ENCODE measurements at places on chromosomes 5 and 9.

DNA sequence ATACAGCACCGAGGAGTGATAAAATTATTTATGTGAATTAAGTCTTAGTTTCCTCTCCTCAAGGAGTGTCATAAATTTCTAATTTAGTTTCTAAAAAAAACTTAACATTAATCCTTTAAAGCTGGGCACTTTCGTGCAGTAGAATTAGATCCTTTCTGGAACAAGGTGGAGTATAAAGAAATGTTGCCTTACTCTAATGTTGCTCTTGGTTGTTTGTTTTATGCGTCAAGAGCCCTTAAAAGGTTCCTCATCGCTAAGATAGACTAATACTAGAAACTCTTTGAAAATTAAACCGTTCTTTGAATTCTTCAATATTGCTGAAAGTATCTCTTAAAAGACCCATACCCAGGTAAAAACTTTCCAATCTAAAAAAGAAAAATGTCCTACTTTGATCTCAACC is 83.6 kb upstream of the PLPP1 start:
- no peak for DNase-seq

DNA sequence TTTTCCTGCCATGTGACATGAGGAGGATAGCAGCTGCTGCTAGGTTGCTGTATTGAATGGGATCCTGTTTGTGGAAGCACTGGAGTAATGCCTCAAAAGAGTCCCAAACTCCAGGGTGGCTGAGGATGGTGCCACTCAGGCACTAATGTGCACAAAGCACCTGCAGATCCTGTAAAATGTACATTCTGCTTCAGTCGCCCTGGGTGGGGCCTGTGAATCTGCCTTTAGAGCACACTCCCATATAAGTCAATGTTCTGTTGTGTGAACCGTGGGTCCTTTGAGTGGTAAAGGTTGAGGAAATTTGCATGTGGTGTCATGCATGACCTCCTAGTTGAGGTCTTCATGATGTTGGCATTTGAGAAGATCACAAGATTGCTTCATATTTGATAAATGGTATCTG is 31.6 kb upstream of the ANKRD18A start:
- DNase-seq: no peak

DNA sequence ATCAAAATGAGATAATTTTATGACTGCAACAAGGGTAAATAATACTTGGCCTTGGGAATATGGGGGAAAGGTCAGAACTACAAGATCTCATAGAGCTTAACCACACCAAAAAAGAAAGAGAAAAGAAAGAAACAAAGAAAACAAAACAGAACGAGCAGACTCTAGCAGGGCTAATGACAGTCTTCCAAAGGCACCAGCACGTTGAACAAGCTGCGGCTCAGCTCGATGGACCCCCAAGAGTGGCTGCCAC is 689 bp downstream of the AK3 start:
- no peak for DNase-seq

DNA sequence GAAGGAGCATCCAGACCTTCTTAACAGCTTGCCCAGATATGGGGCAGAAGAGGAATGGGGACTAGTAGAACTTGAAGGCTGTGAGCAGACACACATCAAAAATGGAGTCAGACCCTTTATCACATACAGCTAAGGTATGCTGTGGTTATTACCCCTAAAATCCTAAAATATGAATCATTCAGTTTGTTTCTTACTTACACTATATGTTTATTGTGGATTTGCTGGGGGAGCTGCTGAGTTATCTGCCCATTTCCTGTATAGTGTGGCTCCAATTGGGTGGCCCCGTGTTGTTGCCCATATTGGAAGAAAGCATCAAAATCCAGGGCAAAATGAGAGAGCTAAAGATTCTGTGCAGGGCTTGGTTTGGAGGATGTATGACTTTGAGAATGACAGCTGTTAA is 56.9 kb downstream of the AP3S1 start:
- DNase-seq: no peak

GRCh38 chr9:134591573-134591981 is 50.0 kb upstream of the COL5A1 start:
- DNase-seq: no peak

DNA sequence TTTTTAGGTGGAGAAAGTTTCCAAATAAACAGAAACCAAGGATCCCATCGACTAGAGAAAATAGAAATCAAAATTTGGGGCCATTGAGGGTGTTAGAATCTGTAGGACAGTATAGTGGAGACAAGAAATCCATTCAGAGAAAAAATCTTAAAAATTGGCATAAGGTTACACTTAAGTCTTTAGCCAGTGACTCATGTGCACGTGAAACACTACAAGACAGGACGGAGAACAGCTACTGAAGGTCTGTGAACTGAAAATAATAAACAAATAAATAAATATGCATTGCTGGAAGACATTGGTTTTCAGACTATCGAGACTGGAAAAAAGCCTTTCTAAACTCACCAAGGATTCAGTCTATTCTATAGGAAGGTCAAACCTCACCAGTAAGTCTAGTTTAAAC is 1955.5 kb downstream of the MAT2B start:
- DNase-seq: no peak

Data from inflammatory macrophage treated with lipopolysaccharide for 1 hour (primary cell).